ENCODE measurements at places on chromosomes 3 and 15.

DNA sequence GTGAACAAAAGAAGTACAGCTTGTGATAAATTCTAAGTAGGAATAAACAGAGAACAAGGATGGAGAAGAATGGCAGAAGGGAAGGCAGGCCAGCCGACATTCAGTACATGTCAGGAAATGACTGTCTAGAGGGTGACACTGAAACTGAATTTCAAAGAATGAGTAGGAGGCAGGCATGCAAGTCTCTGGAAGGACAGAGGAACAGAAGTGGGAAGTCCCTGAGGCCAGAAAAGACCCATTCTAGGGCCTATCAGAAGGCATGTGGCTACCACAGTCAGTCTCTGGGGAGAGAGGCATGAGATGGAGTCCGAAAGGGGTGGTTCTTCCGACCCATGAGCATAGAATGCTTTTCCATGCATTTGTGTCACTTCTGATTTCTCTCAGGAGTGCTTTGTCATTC, 243.5 kb upstream of the UBE2E2 start:
- DNase-seq: no peak

DNA sequence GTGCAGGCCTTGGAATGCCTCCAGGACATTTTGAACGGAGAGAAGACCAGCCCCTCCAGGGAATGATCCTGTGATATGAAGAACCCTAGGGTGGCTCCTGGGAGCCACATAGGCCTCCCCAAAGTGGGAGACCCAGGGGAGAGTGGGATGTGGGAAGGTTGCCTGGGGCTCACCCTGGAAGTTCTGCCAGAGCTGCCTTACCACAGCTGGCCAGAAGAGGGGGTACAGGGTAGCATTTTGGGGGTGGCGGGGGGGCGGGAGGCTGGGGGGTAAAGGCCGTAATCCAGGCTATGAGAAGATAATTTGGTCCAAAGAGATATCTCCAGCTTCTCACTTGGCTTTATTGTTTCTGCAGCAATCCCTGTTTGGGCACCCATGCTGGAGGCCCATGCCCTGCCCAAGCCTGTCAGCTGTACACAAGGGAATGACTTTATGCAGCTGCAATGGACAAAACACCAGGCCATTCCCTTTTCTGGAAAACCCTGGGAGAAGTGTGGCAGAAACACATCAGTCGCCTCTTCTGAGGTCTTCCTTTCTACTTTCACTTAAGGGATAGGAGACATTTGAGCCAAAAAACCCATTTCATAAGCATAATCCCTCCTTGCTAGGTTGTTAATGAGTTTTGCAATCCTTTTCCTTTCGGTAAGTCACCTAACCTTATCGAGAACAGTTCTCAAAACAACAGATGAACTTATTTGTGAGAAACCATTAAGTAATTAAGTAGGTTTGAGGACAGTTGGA, 11.0 kb upstream of the MUSTN1 start:
- no peak for DNase-seq

DNA sequence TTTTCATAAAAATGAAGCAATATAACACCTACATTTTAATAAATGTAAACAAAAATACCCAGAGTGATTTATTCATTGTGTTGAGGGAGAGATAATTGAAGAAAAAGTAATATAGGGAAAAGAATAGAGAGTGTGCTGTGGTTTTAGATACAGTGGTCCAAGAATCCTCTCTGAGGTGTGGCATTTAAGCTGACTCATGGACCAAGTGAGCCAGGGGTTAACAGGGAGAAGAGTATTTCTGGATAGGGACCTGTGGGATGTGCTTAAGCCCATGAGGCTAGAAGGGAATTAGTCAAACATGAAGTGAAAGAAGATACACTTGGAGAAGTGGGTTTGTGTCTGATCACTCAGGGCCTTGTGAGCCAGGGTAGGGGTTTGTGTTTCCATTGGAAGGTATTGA, 680.7 kb upstream of the GRM7 start:
- no peak for DNase-seq

- DNase-seq: peak; percentile 10
These were observed 573.4 kb downstream of the NAALADL2 start for GRCh38 chr3:175432376-175433025.

DNA sequence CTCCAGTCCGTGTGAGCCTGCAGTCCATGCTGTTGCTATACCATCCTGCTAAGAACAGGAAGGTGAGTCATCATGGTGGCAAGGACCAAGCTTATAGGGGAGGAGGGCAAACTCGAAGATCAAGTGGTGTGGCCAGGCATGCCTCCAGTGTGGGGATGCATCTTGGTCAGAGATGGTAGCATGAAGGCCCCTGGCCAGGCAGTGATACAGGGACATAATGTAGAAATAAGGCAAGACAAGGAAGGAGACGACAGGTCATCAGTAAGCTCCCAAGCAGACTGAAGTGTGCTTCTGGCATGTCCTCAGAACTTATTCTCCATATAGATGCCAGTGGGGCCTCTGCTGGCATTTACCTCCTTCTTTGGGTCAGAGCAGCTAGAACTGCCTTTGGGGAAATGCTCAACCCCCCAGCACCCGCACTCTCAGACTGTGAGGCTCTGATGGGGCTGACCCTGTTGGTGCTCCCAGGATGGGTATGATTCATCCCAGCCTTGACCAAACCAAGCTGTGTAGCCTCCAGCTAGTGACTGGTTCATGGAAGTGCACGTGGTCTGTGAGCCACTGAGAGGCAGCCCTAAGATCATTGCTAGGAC, 52.5 kb upstream of the ATP2B2 start:
- DNase-seq: no peak

GRCh38 chr3:9917820-9918219, 922 bp downstream of the IL17RC start:
- no peak for DNase-seq

DNA sequence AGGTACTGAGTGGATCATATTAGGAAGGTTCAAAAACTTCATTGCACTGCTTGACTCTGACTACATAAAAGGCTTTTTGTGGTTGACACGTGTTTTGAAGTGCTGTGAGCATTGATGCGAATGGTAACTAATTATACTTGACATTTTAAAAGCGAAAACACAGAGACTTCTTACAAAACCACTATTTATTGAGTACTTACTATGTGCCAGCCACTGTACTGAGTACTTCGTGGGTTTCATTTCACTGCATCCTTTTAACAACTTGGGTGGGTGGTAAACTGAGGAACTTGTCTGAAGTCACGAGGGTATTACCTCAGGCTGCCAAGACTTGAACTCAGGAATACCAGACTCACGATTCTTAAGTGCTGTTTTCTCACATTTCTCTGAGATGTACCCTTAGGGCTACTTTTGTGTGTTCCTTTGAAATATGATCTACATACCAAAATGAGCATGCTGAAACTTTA, 45.3 kb upstream of the PPP4R2 start:
- no peak for DNase-seq
